ENCODE measurements at places on chromosomes 1 and 21.
A peak's percentile ranks its signal among the peaks of the same experiment; 100 is the strongest.

GRCh38 chr1:103266036-103266435, 157.7 kb upstream of the COL11A1 start:
- no peak for DNase-seq

DNA sequence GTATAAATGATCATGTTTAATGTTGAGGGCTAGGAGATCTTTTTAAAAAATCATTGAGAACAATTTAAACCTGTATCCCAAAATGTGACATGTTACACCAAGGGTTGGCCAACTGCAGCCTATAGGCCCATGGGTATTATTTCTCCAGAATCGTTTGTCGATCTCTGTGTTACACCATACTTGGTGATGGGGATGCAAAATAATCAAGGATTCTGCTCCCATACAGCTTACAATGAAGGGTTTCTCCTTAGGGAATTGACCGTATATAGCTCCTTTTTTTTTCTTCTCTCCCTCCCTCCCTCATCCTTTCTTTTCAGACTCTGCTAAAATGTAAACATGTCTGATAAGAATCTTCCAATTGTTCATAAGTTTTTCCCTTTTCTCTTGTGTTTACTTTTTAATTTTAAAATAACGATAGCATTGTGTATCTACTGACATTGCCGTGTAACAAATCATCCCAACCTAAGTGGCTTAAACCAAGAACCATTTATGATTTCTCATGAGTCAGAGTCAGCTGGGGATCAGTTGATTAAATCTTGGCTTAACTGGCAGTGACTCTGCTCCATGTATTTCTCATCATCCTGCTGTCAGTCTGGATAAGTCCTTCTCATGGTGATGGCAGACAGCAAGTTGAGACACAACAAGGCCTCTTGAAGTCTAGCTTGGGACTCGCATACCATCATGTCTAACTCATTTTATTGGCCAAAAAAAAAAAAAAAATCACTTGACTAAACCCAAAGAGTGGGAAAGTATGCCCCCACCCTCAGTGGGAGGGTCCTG, 48.0 kb downstream of the MARK1 start:
- DNase-seq = no peak

GRCh38 chr21:37863842-37864241, 52.4 kb downstream of the KCNJ6 start:
- peak; percentile 20 for DNase-seq

GRCh38 chr1:50183378-50184133, 74.8 kb downstream of the ELAVL4 start:
- DNase-seq = no peak

DNA sequence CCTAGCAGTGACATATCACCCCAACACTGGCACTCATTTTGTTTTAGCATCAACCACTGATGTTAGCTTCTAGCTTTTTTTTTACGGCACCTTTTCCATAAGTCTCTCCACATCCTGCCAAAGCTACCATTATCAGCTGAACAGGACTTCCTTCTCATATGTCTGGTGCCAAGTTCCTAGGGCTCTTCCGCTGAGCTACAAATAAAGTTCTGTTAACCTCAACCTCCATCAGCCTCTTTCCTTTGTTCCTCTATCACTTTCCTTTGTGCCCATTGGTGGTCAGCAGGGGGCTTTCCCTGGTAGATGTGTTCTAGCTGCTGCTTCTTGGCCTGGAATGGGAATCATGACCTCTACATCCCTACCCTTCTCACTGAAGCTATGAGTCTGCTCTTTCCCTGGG, 163.8 kb downstream of the FAF1 start:
- DNase-seq = no peak

DNA sequence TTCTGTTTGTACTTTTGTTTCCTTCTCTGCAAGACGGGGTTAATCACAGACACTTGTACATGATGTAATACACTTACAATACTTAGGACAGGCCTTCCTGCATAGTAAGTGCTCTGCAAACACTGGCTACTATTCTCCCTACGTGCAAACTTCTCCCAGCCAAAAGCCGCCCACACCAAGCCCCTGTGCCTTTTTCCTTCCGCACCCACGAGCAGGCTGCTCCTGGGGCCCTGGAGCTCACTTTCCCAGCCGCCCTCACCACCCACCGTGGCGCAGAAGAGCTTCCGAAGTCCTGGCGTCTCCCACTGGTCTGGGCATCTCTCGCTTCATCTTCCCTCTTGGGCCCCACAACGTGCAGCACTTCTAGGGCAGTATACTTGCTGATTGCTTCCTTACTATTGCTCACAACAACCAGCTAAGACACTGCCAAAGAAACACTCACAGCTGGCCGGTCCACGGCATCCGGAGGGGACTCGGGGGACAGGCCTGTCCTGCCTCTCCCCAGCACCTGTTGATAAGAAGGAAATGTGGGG, 22.5 kb upstream of the GPR157 start:
- DNase-seq = no peak

DNA sequence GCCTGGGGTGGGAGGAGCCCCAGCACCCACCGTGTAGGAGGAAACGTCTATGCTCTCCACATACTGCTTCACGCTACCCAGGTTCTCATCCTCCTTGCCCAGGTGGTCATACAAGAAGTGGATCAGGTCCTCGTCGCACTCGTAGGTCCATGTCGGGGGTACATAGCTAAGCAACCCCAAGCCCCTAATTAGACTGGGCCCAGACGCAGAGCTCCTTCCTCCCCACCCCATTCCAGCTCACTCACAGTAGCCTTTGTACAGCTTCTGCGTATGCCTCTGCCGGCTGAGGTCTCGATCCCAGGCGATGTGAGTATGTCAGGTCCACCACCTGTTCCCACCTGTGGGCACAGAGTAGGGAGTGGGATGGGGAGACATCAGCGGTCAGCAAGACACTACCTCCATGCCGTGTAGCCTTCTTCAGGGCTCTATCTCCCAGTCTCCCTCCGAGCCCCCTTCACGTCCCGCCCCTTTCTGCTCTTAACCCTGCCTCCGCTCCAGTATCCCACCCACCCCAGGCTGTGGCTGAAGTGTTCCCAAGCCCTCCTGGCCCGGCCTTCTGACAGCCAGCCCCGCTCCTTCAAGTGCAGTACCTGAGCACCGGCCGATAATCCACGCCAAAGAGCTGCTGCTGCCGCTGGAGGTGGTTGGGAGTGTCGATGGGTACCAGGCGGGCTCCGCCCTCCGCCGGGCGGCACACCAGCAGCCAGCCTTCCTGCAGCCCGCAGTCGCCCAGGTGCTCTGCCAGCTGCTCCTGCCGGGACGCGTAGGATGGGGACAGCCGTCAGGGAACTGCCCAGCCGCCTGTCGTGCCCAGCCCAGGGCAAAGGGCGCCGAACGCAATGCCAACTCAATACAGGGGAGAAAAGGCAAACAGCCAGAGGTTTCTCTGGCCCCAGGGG, 919 bp downstream of the HECTD3 start:
- DNase-seq = peak; percentile 49

GRCh38 chr1:154657556-154657955, 49.6 kb upstream of the ADAR start:
- DNase-seq = no peak

GRCh38 chr1:74681001-74681400, 7.4 kb upstream of the ERICH3 start:
- no peak for DNase-seq

DNA sequence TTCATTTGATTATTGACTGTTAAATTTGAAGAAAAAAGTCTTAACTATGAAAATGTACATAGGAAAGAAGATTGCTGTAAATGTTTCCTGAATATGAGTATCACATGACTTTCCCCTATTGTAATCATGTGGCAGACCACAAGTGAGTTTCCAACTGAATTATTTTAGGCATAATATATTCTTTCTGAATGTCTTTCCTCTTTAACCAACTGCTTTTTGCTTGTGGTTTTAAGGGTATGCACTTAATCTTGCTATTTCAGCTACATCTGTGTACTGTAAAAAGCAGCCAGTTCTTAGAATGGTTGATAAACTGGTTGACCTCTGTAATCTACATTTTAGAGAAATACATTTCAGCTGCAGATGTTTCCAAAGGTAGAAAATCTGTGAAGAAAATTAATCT, 400.7 kb downstream of the NEGR1 start:
- DNase-seq = no peak

- no peak for DNase-seq
These were observed 20.6 kb upstream of the C8B start for GRCh38 chr1:56986397-56986796.

- DNase-seq = peak; percentile 20
These were observed 610 bp downstream of the COL6A2 start for GRCh38 chr21:46098303-46099141.
